Right kidney (tissue), 9 donors: ENCODE measurements at places on chromosomes 6 and 20.

GRCh38 chr6:156562019-156562418 lies 215.2 kb upstream of the ARID1B start:
- no peak for DNase-seq

DNA sequence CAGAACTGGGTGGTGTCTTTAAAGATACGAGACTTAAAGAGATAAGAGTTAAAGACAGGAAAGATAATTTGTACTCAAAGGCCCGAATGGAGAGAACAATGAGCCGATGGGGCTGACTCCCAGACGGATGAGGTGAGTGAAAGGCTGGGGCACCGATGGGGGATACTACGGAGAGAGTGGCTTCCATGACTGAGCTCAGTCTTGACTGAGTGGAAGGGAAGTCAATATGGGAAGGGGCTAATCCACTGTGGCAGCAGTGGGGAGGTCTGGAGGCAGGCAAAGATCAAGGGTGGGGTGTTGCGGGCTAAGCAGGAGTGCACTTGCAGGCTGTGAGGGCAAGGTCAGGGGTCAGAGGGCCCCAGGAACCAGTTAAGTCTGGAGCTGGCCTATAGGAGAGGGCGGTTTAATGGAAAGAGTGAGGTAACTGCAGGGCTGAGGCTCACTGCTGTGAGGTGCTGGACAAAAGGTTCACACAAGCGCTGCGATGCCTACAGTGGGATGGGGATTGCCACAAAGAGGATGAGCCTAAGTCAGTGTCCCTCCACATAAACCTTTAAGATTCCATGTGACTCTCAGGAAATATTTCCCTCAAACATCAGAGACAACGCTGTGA lies 42.1 kb downstream of the FAXC start:
- DNase-seq = no peak

DNA sequence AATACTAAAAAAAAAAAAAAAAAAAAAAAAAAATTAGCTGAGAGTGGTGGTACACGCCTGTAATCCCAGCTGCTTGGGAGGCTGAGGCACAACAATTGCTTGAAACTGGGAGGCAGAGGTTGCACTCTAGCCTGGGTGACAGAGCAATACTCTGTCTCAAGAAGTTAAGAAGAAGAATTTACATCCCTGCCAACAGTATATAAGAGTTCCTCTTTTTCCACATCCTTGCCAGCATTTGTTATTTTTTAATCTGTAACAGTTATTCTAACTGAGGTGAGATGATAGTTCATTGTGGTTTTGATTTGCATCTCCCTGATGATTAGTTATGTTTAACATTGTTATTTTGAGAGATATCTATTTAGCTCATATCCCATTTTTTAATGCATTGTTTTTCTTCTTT lies 20.3 kb upstream of the DYNLRB1 start:
- no peak for DNase-seq

GRCh38 chr20:63085151-63085861 lies 78.5 kb upstream of the BHLHE23 start:
- no peak for DNase-seq
